T-helper 9 cell (primary cell): ENCODE measurements at places on chromosomes 2 and 18.

- DNase-seq, result no peak
Observed at GRCh38 chr18:48799724-48800315, 150.9 kb downstream of the SMAD7 start.

GRCh38 chr18:5500158-5500939 lies 43.4 kb downstream of the EPB41L3 start:
- no peak for DNase-seq

DNA sequence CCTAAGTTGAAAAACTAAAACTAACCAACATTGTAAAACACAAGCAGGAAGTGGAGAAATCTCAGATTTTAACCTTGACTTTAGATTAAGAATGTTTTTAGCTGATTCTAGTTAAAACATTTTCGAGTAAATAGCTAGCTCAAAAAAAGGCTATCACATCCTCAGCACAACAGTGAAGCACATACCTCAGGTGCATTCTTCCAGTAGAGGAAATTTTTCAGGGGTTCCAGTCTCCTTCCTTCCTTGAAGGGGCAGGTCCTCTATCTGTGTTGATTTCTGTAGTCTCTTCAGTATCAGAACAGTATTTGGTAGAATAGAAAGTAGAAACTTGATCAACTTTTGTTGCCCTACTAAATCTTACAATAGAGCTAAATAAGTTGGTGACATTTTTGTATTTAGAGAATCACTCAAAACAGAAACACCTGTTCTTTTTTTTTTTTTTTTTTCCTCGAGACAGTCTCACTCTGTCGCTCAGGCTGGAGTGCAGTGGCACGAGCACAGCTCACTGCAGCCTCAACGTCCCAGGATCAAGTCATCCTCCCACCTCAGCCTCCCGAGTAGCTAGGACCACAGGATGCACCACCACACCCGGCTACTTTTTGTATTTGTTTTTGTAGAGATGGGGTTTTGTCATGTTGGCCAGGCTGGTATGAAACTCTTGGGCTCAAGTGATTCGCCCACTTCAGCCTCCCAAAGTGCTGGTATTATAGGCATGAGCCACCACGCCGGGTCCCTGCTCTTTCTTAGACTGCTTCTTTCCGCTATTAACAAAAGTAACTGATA lies 6.9 kb upstream of the GPR155 start:
- DNase-seq, result no peak

DNA sequence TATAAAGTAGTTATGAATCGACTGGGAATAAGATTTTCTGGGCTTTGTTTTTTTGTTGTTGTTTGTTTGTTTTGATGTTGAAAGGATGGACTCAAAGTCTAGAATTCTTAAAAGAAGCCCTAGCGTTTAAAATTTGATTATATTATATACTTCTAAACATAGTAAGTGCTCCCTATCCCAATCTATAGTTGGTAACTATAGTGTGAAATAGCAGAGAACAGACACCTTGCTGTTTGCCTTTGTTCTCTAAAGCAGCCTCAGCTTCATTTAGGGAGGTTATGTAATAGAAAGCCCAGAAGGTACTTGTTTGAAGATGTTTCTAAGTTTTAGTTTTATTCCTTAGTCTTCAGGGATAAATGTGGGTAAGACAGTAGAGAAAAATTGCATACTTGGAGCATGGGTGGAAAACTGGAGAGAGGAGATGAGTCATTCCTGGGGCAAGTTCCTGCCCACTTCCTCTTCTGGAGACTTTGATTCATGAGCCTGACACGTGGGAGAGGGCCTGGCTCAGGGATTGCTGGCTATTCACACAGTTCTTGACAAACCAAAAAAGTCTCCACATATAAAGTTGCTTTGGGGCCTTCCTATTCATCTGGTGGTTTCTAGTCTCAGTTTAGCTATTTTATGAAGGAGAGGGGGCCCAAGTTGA lies 131.9 kb downstream of the MYO1B start:
- no peak for DNase-seq
